ENCODE measurements at places on chromosomes 5 and 9.

- no peak for DNase-seq
Observed at GRCh38 chr5:155938051-155938450, 388.9 kb upstream of the SGCD start.

DNA sequence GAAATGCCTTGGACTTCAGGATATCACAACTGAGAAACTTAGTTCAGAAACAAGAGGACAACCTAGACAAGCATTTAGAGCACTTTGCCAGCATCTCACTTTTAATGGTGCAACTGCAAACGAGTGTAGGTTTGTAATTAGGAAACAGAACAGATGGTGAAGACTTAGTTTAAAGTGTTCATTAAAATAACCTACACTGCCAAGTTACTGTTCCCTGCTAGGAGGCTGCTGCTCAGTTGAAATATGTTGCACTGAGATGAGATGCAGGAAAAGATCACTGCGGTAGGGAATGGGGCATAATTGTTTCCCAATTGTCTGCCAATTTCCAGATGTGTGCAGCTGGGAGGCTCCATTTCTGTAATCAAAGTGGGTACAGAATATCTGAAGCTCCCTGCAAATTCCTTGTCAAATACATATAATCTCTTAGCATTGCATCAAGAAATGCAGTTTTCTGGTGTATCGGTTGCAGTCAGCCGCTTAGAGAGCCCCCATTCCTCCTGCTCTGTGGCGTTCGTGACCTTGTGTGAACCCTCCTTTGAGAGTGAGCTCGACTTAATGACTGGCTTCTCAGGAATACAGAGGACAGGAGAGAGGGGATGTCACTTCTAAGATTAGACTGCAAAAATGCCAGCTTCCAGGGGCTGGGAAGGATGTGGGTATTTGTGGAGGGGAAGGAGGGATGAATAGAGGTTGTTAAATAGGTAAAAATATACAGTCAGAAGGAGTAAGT lies 448.9 kb downstream of the MED10 start:
- no peak for DNase-seq

GRCh38 chr5:33363537-33363936 lies 77.2 kb upstream of the TARS1 start:
- DNase-seq, result no peak

- no peak for DNase-seq
Observed at GRCh38 chr9:99724640-99725039, 97.0 kb upstream of the NR4A3 start.

GRCh38 chr9:86034863-86035734 lies 64.3 kb downstream of the GOLM1 start:
- no peak for DNase-seq

DNA sequence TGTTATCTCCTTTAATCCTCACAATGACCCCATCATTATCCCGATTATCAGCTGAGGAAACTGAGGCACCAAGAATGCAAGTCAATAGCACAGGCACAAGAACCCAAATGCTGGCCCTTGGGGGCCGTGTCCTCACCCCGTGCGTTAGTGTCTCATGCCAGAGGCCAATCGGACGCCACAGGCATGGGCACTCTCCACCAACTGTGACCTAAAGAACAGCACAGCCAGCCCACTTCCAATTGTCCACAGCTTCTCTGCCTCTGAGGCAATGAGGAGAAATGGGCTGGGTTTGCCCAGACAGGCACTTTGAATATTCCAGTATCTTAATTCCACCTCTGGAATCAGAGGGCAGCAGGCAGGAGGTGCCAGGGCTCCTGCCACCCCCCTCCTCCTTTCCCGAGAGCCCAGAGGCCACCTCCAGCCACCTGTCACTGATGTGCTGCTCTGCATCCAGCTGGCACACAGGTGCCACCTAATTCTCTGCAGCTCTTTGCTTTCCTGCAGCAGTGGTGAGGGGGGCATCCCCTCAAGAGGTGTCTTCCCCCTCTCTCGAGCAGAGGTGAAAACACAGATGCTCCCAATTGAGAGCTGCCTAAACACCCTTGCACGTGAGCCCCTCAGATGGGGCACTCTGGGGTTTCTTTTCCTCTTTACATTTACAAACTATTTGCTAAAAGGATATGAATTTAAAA lies 107.5 kb downstream of the ROR2 start:
- DNase-seq, result no peak

DNA sequence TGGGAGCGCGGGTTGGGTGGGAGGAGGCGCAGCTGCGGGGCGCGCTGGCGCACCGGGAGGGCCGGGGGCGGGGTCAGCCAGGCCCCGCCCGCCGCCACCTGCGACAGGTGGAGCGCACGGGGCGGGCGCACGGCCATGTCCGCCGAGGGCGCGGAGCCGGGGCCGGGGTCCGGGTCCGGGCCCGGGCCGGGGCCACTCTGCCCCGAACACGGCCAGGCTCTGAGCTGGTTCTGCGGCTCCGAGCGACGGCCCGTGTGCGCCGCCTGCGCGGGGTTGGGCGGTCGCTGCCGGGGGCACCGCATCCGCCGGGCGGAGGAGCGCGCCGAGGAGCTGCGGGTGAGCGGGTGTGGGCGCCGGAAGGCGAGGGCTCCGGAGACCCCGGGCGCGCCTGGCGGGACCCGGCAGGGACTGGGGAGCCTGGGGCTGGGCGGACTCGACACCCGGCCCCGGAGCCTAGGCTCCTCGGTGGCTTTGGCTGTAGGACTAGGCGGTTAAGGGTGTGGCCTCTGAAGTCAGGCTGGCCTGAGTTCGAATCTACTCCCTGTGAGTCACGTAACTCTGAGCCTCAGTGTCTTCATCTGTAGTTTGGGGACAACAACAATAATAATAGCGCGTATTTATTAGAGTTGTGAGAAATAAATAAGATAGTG lies at the start of gene BSPRY:
Gene BSPRY, plus strand, starts transcription at position 97 of the 650 bp plus-strand sequence. Its CDS starts 39 bp downstream, at position 136.
- peak; percentile 69 for DNase-seq

- DNase-seq, result no peak
Observed at GRCh38 chr5:2176581-2176980, 293.9 kb upstream of the IRX4 start.

DNA sequence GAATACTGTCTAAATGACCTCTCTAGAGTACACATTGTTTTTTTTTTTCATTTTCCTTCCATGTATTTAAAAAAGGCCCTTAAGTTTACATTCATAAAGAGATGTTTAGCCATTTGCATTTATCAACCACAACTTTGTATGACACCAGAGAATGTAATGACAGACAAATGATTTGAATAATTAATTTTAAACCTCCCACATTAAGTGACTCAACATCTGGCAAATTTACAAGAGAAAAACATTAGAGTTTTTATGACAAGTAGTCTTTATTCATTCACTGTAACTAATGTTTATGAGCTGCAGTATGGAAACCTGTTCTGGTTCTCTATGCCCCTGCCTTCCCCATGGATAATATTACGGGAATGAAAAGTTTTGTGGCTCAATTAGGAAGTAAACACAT lies 1093.8 kb upstream of the CDH9 start:
- no peak for DNase-seq

DNA sequence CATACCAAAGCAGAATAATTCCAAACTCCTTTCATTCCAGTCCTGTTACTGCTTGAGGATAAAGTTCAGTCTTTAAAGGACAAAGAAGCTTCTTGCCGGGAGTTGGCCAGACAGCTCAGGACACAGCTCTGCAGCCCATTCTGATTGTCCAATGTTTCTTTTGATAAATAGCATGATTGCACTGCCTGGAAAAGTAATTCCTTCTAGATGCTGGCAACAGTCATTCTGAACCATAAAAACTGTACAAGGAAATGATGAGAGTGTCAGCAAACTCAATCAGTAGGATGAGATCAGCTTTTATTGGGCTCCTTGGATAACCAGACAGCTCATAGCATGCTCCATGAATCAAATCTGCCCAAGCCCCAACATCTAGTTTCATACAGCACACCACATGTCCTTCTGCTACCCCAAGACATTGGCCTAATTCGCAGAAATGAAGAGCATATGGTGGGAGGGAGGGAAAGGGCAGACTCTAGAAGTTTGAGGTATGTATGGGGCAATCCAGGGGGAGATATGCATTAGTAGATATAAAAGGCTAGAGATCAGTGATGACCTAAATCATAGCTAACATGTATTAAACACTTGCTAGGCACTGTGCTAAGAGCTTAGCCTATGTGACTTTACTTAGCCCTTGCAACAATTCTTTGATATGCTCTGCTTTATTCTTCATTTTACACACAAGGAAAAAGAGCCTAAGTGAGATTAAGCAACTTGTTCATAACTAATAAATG lies 219.9 kb upstream of the NREP start:
- DNase-seq, result no peak

- no peak for DNase-seq
Observed at GRCh38 chr5:56414066-56414465, 180.9 kb upstream of the ANKRD55 start.

GRCh38 chr9:16310278-16311110 lies 560.0 kb downstream of the BNC2 start:
- DNase-seq, result no peak

DNA sequence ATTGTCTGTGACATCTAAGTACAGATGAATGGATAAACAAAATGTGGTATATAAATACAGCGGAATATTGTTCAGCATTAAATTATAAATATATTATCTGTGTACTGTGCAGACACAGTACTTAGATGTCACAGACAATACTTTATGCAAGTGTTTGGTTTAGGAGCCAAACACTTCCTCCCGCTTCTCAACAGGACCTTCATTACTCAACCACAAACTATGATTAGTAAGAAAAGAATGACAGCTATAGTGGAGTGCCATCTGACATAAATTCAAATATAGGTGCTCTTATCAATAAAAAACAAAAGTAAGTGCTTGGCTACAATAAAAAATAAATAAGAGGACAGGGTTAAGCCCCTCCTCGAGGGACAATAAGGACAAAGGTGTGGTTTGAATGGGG lies 38.9 kb upstream of the STX17 start:
- DNase-seq, result no peak

- DNase-seq, result no peak
Observed at GRCh38 chr9:14326264-14326826, 12.4 kb upstream of the NFIB start.

DNA sequence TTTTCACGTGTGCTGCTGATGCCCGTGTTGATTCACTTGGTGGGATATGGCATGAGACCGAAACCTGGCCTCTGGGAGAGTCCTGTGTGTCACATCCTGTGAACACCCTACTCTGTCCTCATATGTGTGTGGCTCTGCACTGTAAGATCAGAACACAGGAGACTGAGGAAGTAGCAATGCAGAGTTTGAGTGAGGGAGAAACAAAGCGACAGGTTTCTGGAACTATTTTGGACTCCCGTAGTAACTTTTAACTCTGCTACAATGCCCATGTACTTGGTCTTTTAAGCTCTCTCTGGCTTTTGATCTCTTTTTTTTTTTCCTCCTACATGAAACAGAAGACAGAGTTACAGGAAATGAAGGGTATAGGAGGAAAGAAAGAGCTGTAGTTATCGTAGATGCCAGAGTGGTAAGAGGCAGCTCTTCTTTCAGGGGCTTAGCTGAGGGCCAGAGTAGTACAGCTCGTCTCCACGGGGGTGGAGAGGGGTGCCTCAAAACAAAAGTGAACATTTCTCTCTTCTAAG lies 26.6 kb downstream of the GRAMD2B start:
- DNase-seq, result peak; percentile 69

GRCh38 chr5:119678351-119679028 lies 49.1 kb downstream of the FAM170A start:
- DNase-seq, result no peak
